ENCODE measurements at places on chromosomes 6 and 20.

GRCh38 chr20:53579581-53580375 lies 13.9 kb downstream of the ZNF217 start:
- peak; percentile 32 for DNase-seq

DNA sequence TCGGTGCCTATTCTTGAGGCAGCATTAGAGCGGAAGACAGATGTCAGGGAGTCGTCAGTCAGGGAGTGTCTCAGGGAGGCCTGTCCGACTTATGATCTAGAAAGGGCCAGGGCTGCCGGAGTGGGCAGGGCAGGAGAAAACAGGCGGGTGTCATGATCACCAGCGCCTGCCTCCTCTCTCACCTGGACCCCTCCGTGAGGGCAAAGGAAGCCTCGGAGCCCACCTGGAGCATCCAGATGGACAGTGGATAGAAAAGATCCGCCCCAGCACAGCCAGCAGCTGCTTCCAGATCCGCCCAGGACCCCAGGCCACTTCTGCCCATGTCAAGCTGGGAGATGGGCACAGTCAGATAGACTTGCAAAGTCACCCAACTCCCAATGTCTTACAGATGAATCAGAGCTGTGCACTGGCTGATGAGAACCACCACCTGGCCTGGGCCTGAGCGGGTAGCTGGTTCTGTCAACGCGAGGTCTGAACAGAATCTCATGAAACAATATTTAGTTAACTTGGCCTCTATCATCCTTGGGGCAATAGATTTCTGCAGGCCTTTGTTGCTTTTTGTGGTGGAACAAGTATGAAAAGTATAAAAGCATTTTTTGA lies 22.2 kb downstream of the PSMG4 start:
- no peak for DNase-seq

GRCh38 chr6:87276624-87277023 lies 45.8 kb upstream of the SMIM8 start:
- DNase-seq: no peak

DNA sequence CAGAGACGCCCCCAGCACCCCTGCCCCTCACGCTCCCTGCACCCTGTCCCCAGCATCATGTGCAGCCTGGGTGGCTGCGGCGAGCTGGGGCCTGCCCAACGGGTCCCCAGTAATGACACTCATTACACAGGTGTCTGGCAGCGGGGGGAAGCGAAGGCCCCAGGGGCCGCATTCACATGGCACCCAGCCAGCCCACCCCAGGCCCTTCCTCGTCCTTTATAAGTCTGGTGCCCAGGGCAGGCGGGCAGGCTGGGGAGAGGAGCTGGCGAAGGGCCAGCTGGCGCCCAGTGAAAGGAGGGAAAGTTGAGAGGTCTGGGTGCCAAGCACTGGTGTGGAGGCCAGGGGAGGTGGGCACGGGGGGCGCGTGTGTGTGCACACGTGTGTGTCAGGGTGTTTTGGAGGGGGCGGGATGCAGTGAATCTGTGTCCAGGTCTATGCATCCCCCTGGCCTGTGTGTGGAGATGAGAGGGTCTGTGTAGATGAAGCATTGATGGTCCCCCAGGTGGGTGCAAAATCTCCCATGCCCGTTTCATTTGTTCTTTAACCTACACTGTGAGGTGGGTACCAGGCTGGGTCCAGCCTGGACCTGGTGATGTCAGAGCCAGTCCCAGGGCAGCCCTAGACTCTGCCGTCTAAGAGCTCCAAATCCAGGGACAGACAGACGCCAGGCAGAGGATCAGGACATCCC lies 105.3 kb downstream of the CEBPB start:
- no peak for DNase-seq

- no peak for DNase-seq
Measured at GRCh38 chr20:50731930-50732690, 730 bp downstream of the PARD6B start.

GRCh38 chr6:14451594-14452374 lies 334.2 kb downstream of the CD83 start:
- DNase-seq: no peak

DNA sequence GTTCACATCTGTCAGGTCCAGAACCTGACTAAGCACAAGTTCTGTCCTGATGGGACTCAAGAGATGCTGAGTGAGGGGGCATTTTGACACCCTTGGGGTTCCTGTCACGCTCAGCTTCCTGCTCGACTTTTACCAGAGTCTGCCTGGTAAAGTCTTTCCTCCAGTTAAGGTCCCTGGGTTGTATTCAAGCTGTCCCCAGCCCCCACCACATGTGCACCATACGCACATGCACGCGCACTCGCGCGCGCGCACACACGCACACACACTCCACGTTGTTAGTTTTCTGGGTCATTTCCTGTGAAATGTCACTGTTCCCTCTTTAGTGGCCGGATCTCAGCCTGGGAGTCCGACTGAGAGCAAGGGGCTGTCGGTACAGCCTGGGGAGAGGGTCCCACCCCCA lies 166.1 kb downstream of the GMPR start:
- DNase-seq: no peak

- DNase-seq: no peak
Measured at GRCh38 chr20:62528983-62529891, 53.4 kb upstream of the GATA5 start.

GRCh38 chr6:15296249-15296648 lies 50.4 kb downstream of the JARID2 start:
- DNase-seq: no peak

DNA sequence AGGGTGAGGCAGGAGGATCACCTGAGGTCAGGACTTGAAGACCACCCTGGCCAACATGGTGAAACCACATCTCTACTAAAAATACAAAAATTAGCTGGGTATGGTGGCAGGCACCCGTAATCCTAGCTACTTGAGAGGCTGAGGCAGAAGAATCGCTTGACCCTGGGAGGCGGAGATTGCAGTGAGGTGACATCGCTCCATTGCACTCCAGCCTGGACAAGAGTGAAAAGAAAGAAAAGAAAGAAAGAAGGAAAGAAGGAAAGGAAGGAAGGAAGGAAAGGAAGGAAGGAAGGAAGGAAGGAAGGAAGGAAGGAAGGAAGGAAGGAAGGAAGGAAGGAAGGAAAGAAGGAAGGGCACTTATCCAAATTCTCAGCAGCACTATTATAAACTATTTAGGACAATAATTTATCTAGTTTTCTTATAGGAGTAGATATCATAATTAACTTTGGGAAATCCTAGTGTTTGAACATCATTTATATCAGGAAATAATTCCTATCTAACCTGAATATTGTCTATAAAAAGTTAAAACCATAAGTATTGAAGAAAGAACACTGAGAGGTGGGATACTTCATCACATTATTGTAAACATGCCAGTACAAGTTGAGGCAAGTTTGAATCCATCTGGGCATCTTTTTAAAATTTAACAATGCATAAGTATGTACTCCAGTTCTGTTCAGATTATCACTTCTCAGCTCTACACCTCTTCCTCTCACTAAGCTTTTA lies 305.5 kb downstream of the SLC35F1 start:
- no peak for DNase-seq

DNA sequence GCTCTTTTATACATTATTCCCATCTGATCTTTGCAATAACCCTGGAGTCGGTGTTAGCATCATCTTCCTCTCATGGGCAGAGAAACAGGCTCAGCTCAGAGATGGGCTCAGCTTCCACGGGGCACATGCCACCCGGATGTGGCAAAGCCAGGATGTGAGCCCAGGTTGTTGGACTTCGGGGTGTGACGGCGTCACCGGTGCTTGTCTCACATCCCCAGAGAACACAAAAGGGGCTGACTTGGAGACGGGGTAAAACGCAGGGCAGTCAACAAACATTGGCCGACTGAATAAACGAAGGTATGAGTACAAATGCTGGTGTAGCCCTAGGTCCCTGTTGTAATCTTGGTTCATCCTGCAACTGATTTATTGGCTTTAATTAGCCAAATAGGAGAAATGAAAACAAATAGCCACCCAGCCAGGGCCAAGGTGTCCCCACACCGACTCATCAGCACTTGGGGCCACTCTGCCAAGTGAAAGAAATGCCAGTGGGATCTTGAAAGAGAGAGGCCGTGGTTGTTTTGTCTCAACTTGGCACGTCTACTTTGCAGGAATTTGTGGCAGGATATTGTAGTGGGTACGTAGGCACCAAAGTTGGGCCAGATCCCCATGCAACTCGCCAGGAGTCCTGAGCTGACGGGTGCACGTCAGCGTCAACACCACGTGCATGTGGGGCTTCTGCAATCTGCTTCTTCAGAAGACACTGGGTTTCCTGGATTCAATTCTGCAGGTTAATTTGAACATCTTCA lies 42.8 kb downstream of the APCDD1L start:
- DNase-seq: no peak

DNA sequence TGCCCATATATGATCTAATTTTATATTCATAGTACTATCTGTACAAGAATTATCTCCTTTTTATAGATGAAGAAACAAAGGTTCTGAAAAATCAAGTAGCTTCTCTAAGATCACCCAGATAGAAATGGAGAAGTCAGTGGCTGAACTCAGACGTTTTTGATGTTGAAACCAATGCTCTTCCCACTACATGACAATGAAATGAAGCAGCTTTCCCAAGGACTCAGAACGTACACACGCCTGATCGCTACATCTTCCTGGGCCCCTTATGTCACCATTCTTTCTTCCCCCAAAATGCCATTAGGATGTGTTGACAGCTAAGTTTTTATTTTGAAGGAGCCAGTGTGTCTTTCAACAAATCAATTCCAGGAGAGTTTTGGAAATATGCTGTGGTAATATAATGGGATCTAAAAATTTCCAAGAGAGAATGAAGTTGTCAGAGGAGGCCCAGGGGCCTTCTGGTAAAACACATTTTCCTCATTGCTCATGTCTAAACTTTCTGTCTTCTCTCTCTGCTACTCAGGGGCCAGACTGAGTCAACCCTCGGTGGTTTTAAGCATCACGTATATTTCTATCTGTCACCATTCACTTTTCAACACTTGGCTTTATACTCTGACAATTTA lies 98.1 kb upstream of the COL21A1 start:
- DNase-seq: no peak

GRCh38 chr6:117399126-117399525 lies 26.6 kb downstream of the ROS1 start:
- DNase-seq: no peak

GRCh38 chr20:24102290-24102689 lies 113.7 kb upstream of the GGTLC1 start:
- DNase-seq: no peak

DNA sequence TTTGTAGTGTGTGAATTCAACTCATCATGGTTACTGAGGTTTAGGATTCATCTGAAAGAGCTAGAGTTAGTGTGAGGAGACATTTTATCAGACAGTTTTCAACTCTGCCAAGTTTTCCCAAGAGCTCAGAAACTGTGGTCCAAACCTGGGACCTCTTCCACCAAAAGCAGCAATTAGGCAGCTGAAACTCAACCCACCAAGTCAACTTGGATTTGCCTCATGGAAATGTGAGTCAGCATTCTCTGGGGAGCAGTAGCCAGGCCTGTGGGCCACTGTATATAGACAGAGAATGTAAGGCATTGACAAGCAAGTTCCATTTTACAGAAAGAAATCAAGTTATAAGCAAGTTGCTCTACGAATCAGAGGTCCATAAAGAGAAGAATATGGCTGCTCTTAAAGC lies 178.8 kb upstream of the HDDC2 start:
- DNase-seq: no peak

GRCh38 chr20:24703284-24703610 lies 233.8 kb downstream of the SYNDIG1 start:
- DNase-seq: no peak

DNA sequence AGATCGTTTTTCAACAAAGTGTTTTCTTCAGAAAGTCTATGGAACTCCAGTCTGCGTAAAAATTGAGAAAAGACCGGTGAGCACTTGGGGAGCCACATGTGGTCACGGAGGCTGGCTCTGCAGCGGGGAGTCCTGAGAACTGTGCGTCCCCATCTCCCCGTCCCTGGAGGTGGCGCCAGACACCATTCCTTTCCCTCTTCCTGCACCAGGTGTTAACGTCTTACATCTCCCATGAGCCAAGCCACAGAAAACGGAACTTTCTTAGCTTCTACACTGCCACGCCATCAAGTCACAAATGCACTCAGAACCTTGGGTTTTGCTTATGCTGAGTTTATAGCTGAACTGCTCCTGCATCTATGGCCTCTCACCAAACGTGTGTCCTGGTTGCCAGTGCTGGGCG lies 62.6 kb downstream of the GINS1 start:
- DNase-seq: peak; percentile 34

DNA sequence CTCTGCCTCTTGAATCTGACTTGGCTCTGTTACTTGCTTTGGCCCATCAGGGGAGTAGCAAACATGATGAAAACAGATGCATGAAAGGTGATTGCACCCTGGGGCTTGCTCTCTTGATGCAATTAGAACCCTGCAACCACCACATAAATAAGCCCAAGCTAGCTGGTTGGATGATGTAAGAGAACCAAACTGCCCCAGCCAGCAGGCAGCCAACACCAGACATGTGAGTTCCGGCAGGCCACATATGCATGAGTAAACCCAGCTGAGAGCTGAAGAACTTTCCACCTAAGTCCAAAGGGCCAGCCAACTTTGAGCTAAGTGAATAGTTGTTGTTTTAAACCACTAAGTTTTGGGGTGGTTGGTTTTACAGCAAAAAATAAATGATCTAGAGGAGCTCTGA lies 268.4 kb downstream of the FARS2 start:
- DNase-seq: no peak

- no peak for DNase-seq
Measured at GRCh38 chr6:24990944-24991809, 55.4 kb upstream of the RIPOR2 start.

GRCh38 chr6:5525209-5525608 lies 263.9 kb downstream of the FARS2 start:
- no peak for DNase-seq

DNA sequence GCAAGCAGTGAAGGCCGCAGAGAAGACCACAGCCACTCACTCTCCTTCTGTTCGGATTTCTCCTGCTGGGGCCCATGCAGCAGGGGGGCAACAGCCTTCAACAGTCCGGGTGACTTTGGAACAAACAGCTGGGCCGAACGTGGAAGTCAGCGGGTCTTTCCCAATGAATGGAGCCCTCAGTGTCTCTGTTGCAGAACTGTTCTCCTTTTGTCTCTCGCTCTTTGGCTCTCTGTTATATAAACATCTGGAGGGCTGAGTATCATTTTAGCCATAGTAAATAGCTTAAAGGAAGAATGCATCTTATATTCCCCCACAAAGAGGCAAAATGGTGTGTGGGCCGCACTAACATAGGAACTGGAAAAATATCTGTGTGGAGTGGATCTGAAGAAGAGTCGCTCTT lies 136.7 kb upstream of the RALGAPA2 start:
- no peak for DNase-seq

- DNase-seq: no peak
Measured at GRCh38 chr6:143394389-143394788, 56.1 kb downstream of the ADAT2 start.

GRCh38 chr20:63117661-63118302 lies 98.1 kb downstream of the YTHDF1 start:
- DNase-seq: no peak

- DNase-seq: no peak
Measured at GRCh38 chr6:11018225-11018624, 25.9 kb downstream of the ELOVL2 start.

- no peak for DNase-seq
Measured at GRCh38 chr20:51545515-51545914, 3.0 kb upstream of the NFATC2 start.

All from stimulated activated CD4-positive, alpha-beta T cell treated with anti-CD3 and anti-CD28 coated beads, Interleukin-4, amount 100 ng/mL, for 24 hours (primary cell).